Activated T-helper 1 cell treated with anti-CD3 and anti-CD28 coated beads, Interleukin-2, amount 50 U/mL, for 16 hours (primary cell): ENCODE measurements at places on chromosomes 5 and 9.
A peak's percentile ranks its signal among the peaks of the same experiment; 100 is the strongest.

- no peak for DNase-seq
Observed at GRCh38 chr5:18497089-18497488, 862.8 kb downstream of the TAF11L14 start.

GRCh38 chr9:92966518-92966800, 19.1 kb downstream of the FGD3 start:
- DNase-seq: no peak

GRCh38 chr9:15433661-15434060, 11.0 kb downstream of the SNAPC3 start:
- DNase-seq: no peak

DNA sequence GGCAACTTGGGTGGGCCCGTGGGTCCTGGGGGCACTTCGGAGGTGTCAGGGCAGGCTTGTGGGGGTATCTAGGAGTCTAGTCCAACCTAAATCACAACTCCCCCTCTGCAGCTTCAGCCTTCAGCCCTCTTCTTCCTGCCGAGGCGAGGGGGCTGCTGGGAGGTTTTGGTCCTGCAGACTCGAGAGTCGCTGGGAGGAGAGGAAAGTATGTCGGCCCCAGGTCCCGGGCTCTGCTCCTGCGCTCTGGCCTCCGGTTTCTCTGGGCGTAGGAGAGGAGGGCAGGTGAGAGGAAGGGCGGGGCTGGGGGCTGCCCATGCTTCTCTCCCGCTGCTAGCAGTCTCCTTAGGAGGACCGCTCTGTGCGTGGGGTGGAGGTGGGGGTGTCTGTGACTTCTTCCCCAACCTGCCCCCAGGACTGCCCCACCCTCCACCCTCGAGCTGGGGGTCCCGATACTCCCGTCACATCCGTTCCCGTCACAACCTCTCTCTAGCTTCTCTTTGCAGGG, 139.8 kb upstream of the COL5A1 start:
- no peak for DNase-seq

- DNase-seq: no peak
Observed at GRCh38 chr9:127693143-127693542, 13.6 kb upstream of the CFAP157 start.

GRCh38 chr5:4646715-4647375, 493.3 kb upstream of the ADAMTS16 start:
- DNase-seq: no peak

DNA sequence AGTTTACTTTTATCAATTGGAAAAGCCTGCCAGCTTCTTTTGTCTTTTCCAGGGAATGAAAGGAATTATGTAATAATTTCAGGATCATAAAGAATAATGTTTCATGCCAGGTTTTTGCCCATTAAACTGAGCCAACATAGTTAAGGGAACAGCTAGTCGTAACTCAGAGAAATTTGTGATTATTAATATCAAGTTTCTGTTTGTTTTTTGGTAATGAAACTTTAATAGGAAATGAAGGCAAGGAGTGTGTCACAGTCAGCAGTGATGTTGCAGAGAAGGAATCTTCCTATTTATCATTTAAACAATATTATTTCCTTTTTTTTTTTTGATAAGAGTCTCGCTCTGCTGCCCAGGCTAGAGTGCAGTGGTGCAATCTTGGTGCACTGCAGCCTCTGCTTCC, 10.7 kb downstream of the NFIL3 start:
- DNase-seq: no peak

- no peak for DNase-seq
Observed at GRCh38 chr9:120859361-120859760, 16.6 kb upstream of the PSMD5 start.

- DNase-seq: no peak
Observed at GRCh38 chr9:135002336-135002735, 84.6 kb upstream of the FCN1 start.

- DNase-seq: no peak
Observed at GRCh38 chr5:136030956-136031611, 2.3 kb downstream of the TGFBI start.

- DNase-seq: no peak
Observed at GRCh38 chr5:131396630-131397273, 132.9 kb downstream of the CDC42SE2 start.

- no peak for DNase-seq
Observed at GRCh38 chr9:105475302-105475701, 27.5 kb downstream of the FSD1L start.

DNA sequence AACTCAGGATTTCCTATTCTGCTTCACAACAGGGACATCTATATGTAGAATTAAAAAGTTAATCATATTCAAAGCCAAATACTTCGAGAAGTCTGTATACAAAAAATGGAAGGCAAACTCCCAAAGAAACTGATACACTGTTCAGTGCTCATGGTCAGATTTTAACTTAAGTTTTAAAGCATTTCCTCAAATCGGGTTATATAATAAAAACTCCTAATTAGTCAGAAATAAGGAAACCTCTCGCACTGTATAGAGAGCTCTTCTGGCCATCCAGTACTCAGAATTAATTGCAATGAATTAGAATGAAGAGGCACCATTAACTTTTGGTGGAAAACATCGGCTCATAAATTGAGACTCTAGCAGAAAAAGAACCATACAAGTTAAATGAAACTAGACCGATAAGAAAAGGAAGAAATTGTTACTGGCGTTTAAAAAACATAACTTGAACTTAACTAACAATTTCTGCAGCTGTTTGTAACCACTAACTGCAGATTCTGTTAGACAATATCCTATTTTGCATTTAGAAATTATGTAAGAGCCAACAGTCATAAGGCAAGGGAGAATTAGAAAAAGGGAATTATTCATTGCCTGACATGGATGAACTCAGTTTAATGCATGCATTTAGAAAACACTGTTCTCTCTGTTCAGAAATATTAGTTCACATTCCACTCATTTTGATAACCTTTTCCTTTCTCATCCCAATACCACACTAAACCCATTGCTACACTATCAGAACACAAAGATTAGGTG, 96.6 kb downstream of the FNBP1 start:
- DNase-seq: no peak

- no peak for DNase-seq
Observed at GRCh38 chr9:69044240-69045219, 9.0 kb downstream of the FXN start.

GRCh38 chr5:180688330-180689070, 39.1 kb upstream of the FLT4 start:
- no peak for DNase-seq

DNA sequence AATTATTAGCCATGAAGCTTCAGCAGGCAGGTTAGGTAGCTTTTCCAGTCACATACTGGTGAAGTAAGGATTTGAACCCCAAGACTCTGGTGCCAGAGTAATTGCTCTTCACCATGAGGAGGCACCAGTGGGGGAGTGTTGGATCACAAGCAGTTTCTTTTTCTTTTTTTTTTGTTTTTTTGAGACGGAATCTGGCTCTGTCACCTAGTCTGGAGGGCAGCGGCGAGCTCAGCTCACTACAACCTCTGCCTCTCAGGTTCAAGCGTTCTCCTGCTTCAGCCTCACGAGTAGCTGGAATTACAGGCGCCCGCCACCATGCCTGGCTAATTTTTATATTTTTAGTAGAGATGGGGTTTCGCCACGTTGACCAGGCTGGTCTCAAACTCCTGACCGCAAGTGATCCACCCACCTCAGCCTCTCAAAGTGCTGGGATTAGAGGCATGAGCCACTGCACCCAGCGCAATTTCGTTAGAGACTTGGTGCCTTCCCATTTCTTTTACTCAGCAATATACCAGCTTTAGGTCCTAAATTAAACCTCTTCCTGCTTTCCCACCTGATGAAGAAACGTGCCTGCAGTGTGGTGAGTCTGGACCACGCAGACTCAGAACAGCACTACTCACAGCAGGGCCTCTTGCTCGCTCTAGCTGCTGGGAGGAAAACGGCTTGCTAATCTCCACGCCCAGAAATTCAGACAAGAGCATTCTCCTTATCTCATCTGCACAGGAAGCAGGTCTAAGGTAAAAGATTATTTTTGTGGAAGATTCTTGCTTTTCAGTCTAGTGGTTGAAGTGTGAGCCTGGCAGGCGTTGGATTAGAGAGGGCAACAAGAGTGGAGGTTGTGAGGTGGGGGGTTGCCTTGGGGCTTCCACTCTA, at the start of gene S100Z:
Gene S100Z (plus strand): TSS at position 596 of the 873 bp plus-strand sequence. CDS start 25,346 bp downstream, outside the sequence.
- DNase-seq: peak; percentile 10

DNA sequence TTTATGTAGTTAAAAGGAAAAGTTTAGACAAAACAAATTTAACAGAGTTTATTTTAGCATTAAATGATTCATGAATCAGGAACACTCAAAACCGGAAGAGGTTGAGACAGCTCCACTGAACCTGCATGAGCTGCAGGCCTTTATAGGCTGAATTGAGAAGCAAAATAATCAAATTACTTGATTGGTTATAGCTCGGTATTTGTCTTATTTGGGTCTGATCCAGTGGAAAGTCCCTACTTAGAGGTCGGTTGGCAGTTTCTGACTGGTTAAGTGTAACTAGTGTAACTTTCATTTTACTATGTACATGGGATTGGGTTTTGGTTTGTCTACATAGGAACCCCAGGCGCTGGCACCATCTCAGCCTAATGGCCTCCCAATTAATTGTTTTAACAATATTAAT, 74.1 kb upstream of the PIK3R1 start:
- no peak for DNase-seq

- no peak for DNase-seq
Observed at GRCh38 chr9:120741701-120742100, 27.4 kb upstream of the MEGF9 start.

DNA sequence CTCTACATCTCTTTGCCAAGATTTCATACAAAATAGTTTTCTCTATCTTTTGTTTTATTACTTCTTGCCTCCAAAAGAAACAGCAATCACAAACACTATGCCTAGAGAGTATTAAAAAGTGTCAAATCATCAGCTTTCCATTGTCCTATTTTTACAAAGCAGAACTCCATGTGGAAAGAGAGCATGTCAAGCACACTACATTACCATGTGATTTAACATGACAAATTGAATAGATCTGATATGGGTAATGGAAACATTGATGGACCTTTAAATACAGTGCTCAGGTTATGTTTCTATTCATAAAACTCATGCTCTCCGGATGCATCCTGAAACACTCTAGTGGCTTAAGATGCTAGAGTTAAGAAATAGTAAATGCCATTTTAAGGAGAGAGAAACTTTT, 791.4 kb upstream of the CTNND2 start:
- DNase-seq: no peak

- no peak for DNase-seq
Observed at GRCh38 chr9:110874963-110875674, 163.2 kb downstream of the LPAR1 start.

- no peak for DNase-seq
Observed at GRCh38 chr9:99607842-99608448, 213.7 kb upstream of the NR4A3 start.

DNA sequence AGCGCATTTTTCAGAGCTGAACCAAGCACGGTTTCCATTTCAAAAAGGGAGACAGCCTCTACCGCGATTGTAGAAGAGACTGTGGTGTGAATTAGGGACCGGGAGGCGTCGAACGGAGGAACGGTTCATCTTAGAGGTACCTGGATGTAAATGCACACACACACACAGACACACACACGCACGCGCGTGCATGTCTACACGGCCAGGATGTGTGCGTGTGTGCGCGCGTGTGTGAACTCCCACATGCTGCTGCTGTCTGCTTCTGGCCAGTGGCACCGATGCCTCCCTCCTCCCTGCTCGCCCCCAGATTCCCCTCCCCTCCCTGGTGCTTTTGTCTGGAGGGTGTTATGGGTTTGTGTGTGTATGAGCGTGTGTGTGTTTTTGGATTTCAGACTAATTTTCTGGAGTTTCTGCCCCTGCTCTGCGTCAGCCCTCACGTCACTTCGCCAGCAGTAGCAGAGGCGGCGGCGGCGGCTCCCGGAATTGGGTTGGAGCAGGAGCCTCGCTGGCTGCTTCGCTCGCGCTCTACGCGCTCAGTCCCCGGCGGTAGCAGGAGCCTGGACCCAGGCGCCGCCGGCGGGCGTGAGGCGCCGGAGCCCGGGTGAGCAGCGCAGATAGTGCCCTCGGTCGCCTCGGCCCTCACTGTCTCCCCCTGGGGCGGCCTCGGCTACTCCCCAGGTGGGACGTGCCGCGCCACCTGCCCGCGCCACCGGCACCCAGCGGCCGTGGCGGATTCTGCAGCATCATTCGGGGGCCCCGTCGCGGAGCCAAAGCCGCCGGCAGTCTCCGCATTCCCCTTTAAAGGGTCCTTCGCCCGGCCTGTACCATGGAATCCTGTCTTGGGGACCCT, at the start of gene NTRK2:
Gene NTRK2 (plus strand): TSS at position 442 of the 850 bp plus-strand sequence. CDS start 1,020 bp downstream, outside the sequence.
- no peak for DNase-seq
